ENCODE measurements at places on chromosomes 1 and 21. TPM values are rescaled to one million over a fixed set of nuclear protein-coding genes. Genes with fewer than 3 reads are reported as not detected.
A peak's percentile ranks its signal among the peaks of the same experiment; 100 is the strongest.

- peak; percentile 58 for DNase-seq
These were observed 729 bp upstream of the CDCA8 start for GRCh38 chr1:37691497-37692077.

GRCh38 chr1:22117238-22117637 is 25.7 kb downstream of the WNT4 start:
- DNase-seq, result no peak

DNA sequence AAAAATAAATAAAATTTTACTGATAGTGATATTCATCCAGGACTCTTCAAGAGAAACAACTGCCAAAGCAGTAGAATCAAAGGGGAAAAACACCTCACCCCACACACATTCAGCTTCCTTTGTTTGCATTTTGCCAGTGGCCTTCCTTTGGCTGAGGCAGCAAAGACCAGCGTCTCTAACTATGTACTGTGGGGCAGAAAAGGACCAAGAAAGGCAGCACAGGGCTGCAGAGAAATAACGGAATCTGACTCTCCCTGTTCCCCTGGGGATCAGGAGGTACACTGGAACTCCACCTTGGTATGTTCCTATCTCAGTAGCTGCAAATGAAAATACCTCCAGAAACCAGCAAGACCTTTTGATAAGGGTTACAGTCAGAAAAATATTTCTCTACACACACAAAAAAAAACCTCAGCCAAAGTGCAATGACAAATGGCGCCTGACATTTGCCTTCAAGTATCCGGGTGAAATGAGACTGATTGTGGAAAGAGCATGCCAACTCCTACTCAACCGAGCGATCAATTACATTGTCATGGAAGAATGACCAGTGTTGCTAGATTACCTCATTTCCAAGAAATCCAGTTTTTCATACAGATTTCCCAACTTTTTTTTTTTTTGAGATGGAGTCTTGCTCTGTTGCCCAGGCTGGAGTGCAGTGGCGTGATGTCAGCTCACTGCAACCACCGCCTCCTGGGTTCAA is 50.9 kb downstream of the TARBP1 start:
- no peak for DNase-seq

The BTG2 gene
- 116 TPM for total RNA-seq

DNA sequence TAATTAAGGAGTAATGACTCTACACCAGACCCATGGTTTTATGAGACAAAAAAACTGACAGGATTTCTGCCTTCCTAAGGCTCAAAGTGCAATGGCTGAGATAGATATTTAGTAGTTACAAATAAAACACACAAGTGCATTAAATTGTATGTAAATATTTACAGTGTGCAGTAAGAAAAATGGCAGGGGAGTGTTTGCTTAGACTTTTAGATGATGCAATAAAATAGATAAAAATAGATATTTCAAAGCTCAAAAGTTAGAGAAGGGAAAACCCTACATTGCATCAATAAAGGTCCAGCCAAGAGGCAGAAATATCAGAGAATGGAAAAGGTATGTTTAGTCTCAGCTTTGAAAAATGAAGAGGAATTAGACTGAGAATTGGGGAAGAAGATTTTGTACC is 226.3 kb upstream of the FGGY start:
- peak; percentile 14 for DNase-seq

DNA sequence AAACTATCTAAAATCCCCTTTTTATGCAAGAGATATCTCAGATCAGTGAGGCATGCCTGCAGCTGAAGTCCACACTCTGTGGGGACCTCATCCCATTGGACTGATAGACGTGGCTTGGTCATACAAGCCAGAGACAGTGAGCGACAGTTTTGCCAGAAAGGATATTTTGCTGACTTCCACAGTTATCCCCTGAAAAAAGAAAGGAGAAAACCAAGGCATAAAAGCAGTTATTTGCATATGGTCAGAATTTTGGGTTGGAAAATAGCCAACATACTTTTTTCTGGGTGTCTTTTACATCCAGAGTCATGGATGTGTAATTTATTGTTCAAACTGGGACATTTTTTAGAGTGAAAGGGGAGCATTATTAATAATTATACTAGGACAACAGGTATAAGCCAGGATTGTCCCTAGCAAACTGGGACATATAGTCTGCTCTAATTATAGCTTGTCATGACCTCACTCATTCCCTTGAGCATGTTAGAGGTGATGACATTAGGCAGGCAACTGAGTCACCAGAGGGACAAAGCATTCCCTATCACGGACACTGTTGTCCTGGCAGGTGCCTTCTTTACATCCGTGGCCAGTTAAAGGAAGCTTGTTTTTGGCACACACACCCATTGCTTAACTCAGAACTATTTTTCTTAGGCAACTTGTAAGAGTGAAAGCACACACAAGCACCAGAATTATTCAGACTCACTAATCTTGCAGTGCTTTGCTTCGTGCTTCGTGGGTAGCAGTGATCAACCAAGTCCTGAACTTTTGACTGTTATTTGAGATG is 65.5 kb downstream of the PRRX1 start:
- DNase-seq, result no peak

DNA sequence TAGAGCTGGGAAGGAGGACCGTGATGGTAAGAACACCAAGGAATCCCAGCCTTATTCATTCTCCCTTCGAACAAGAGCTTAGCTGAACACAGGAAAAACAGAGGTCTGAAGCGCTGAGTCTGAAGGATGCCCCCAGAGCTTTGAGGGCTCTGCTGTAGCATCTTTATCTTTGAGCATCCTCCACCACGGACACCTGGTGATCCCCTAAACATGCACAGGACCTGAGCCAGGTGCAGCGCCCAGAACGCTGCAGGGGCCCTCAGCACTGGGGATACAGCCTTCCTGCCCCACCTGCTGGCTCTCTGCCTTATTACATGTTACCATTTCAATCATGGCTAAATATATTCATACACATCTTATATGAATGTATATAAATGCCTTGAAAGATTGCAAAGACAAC is 7.7 kb upstream of the GPATCH4 start:
- DNase-seq, result peak; percentile 78

The SLFNL1 gene
- 0.23 TPM for total RNA-seq

GRCh38 chr1:109783436-109783835 is 19.7 kb upstream of the EPS8L3 start:
- DNase-seq, result peak; percentile 80

- no peak for DNase-seq
These were observed 39.7 kb downstream of the MATN1 start for GRCh38 chr1:30683699-30684098.

The CADM3 gene
- total RNA-seq, result not detected

- no peak for DNase-seq
These were observed 59.9 kb downstream of the PSMG1 start for GRCh38 chr21:39123375-39123774.

The CDCA8 gene
- 17.1 TPM for total RNA-seq

DNA sequence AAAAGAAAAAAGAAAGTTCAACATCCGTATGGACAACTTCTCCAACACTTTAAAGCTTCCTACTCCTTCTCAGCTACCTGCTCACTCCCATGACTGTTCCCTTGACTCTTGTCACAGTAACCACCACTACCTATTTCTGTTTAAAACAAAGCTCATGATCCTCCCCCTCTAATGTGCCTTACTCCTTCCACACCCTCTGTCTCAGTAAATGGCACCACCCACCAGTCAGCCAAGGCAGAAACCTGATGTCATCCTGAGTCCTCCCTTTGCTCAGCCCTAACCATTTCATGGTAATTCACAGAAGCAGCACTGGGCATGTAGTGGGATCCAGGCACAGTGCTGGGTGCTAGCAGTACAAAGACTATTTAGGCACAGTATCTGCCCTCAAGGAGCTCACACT is 63.0 kb upstream of the PPM1J start:
- no peak for DNase-seq

GRCh38 chr1:28290851-28291250 is 31.5 kb downstream of the SESN2 start:
- peak; percentile 19 for DNase-seq

DNA sequence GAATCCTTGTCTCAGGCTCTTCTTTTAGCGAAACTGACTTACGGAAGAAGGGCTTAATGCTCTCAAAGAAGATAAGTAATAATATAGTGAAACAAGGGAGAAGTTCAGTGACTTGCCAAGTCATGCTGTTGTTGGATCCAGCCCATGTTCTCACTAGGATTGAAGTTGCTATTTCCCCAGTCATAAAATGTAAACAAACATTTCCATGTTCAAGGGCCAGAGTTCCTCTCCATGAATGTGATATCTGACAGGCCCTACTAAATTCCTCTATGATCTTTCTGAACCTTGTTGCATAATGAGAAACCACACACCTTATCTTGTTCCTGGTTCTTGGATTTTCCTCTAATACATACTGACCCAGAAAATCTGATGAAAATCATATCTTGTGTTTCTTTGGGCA is 876.5 kb upstream of the B3GALT2 start:
- no peak for DNase-seq

GRCh38 chr1:169491845-169492281 is 6.1 kb upstream of the SLC19A2 start:
- DNase-seq, result no peak

DNA sequence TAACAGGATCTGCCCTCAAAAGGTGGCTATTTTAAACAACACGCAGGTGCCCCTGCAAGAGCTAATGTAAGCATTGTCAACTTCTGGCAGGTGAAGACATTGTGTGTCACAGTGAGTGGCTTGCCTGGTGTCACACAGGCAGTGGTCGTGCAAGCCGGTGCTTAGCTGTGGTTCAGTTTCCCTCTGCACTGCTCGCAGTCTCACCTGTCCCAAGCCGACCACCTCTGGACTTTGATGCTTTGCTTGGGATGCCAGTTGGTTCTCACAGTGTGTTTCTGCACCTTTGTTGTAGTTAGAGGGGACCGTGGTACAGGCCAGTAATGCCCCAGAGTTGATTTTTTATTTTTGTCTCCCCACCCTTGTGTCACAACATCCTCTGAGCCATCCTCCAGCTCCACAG is 85.2 kb downstream of the UCK2 start:
- no peak for DNase-seq

The MAP10 gene
- total RNA-seq, result not detected

DNA sequence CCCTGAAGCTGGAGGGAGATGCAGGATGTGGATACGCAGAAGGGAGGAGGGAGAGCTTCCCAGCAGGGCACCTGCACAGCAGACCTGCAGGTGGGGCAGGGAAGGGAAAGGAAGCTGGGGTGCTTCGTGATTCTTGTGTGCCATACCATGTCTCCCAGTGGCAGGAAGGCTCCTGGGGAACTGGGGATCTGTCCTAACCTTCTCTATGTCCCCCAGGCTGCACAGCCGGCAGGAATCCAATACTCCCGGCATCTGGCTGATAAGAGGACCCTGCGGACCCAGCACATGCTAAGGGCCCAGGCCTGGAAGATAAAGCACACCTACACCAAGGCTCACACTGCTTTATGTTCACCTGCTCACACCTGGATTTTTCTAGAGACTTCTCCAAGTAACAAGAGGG is 79.4 kb downstream of the ITPKB start:
- no peak for DNase-seq

- no peak for DNase-seq
These were observed at the start of gene BGLAP for GRCh38 chr1:156241926-156242325. Gene BGLAP, plus strand, starts transcription at chr1:156242184. Its CDS starts 48 bp downstream, at chr1:156242232.

The KAZN gene
- total RNA-seq, result 1.1 TPM

The CCDC27 gene
- total RNA-seq, result not detected

The CELF3 gene
- 0.97 TPM for total RNA-seq

DNA sequence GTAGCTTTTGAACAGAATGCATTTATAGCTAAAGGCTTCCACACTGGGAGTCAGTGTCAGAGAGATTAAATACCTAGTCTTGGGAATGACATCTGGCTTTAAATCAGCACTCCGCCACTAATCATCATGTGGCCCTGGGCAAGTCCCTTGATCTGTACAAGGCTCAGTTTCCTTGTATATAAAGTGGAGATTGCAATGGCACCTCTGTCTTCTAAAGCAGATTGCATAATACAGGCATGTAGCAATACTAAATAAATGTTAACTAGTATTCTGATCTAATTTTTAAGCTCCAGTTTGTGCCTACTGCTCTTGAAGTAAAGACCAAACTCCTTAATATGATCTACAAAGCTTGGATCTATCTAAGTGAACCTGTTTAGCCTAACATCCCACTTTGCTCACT is 249.4 kb downstream of the PLPP3 start:
- no peak for DNase-seq

The PGLYRP3 gene
- total RNA-seq, result not detected

- DNase-seq, result peak; percentile 68
These were observed 159.2 kb downstream of the RUNX1 start for GRCh38 chr21:34889676-34890469.

GRCh38 chr1:121458291-121459048 is 273.7 kb downstream of the SRGAP2C start:
- no peak for DNase-seq

GRCh38 chr1:115706587-115707425 is 61.7 kb downstream of the CASQ2 start:
- DNase-seq, result peak; percentile 53

- no peak for DNase-seq
These were observed 13.1 kb upstream of the UBR4 start for GRCh38 chr1:19222979-19223824.

DNA sequence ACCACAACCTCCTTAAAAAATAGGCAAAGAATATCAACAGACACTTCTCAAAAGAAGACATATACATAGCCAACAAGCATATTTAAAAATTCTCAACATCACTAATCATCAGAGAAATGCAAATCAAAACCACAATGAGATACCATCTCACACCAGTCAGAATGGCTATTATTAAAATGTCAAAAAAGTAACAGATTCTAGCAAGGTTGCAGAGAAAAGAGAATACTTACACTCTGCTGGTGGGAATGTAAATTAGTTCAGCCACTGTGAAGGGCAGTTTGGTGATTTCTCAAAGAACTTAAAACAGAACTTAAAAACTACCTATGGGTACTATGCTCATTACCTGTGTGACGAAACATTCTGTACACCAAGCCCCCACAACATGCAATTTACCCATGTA is 20.7 kb downstream of the CD1B start:
- DNase-seq, result no peak

GRCh38 chr1:156816561-156817328 is at the start of gene SH2D2A:
Gene SH2D2A, minus strand, starts transcription at chr1:156816848. Its CDS starts 140 bp downstream, at chr1:156816708.
- no peak for DNase-seq

GRCh38 chr1:214934045-214934444 is 148.5 kb upstream of the KCNK2 start:
- no peak for DNase-seq

The ATF3 gene
- 105 TPM for total RNA-seq

GRCh38 chr1:58290685-58291372 is 255.7 kb downstream of the OMA1 start:
- peak; percentile 6 for DNase-seq

- DNase-seq, result peak; percentile 30
These were observed 56.3 kb upstream of the HTR1D start for GRCh38 chr1:23273450-23274133.

The FAAH gene
- total RNA-seq, result 62.9 TPM

DNA sequence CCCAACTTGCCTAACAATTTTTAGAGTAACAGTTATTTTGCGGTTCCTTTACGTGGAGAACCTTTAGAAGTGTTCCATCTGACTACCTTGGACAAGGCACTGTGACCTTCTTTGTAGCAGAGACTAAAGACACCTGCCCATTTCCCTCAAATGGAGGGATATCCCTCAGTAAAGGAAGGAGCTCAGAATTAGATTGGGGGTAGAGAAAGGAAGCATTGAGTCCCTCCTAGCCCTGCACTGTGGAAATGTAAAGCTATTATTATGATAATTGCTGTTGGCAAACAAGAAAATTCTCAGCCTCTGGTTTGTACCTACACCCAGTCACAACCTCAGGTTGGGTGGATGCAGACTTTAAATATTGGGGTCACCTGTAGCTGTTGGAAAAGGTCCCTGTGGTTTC is 72.6 kb upstream of the MACF1 start:
- DNase-seq, result no peak

The CHD5 gene
- total RNA-seq, result 0.25 TPM

The KIAA0040 gene
- 5.8 TPM for total RNA-seq

Data from HT-29 (cell line).